ENCODE measurements at places on chromosomes 2 and 18.
A peak's percentile ranks its signal among the peaks of the same experiment; 100 is the strongest.

GRCh38 chr2:205637779-205638503, 44.4 kb upstream of the NRP2 start:
- DNase-seq: no peak

DNA sequence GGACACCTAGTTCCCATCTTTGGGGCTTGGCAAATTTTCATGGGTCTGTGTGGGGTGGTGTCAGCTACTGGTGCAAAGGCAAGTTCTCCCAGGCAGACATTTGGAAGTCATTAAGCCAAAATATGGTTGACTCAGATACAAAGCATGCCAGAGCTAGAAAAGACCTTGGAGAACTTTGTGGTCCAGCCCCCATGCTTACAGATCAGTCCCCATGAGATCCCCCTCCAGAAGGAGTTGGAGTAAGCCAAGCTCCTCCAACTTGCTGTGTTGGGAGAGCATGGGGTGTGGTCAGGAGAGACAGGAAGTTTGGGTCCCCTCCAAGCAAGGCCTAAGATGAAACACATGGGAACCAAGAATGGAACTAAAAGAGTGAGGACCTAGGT, 224.5 kb downstream of the CYP26B1 start:
- no peak for DNase-seq

GRCh38 chr2:25043241-25043867, 1.5 kb downstream of the EFR3B start:
- DNase-seq: peak; percentile 20

- DNase-seq: no peak
Observed at GRCh38 chr2:88832311-88832991, 141.0 kb downstream of the RPIA start.

- DNase-seq: no peak
Observed at GRCh38 chr2:174383796-174384195, 11.7 kb upstream of the SCRN3 start.

GRCh38 chr2:144922519-144922918, 402.6 kb upstream of the ZEB2 start:
- DNase-seq: no peak

GRCh38 chr2:217727801-217728200, 275.0 kb downstream of the TNS1 start:
- no peak for DNase-seq

DNA sequence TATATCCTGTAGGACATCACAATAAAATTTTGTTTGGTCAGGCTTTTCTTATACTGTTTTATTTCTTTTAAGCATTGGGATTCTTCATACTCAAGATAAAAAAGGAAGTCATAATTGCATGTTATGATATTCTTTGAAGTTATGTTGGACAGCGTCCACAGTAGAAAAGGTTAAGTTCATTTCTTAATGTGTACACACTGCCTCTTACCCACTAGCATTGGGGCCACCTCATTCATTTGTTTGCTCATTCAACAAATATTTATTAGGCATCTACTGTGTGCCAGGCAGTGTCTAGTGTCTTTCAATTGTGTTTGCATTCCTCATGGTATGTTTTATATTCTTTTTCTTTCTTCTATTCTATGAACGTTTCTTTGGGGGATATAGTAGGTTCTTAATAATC, 70.2 kb downstream of the PTPRM start:
- DNase-seq: no peak

GRCh38 chr2:143579456-143579855, 450.2 kb downstream of the ARHGAP15 start:
- no peak for DNase-seq

DNA sequence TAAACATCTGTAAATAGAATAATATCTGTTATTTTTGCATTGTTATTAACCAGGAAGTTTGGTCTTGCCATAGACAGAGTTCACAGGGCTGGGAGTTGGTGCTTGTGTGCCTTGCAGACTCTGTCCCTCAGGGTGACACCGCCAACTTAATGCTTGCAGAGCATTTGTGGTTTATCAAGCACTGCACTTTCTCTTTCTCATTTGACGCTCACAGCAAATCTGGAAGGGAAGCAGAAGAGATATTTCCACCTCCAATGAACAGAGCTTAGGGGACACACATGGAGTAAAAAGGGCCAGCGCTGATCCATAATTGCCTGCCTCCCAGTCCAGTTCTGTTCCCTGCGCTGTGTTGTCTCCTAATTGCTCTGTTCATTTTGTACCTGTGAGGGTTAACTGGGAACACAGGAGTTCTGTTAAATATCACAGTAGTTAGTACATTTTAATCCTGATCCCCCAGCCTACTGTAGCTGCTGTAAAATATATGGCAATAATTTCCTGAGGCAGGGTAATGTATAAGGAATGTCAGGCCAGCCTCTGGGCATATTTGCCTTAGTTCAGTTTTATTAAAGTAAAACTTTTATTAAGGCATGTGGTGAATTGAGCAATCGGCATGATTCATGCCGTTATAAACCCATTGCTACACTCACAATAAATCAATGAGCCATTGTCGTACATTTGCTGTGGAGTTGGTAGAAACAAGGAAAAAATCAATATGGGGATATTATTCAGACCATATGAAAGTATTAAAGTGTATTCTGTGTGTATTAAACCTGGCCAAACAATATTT, 182.5 kb upstream of the OSR1 start:
- no peak for DNase-seq

GRCh38 chr2:230956827-230957755, 32.0 kb upstream of the GPR55 start:
- DNase-seq: peak; percentile 58

- no peak for DNase-seq
Observed at GRCh38 chr2:12507295-12507694, 209.4 kb upstream of the TRIB2 start.

DNA sequence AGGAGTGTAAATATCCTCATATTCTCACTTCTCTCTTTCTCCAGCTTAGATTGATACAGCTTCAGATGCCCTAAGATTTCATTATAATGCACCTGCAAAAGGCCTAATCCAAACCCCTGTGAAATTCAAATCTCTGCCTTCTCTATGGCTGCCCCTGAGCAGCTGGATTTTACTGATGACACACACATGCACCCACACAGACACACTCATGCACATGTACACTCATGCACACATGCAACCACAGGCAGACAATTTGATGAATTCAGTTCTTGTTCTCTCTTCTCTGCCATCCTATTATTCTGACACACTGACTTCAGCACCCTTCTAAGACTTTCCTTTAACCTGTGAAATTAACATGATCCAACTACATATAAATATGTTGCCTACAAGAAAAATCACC, 563.2 kb downstream of the RNF144A start:
- DNase-seq: no peak

- peak; percentile 26 for DNase-seq
Observed at GRCh38 chr2:164458792-164459191, 162.5 kb downstream of the GRB14 start.

- DNase-seq: no peak
Observed at GRCh38 chr2:74109551-74109950, 38.2 kb downstream of the BOLA3 start.

GRCh38 chr2:218858138-218858445, 1.5 kb upstream of the WNT6 start:
- DNase-seq: no peak
